ENCODE measurements at places on chromosomes 2 and 18. TPM values are rescaled to one million over a fixed set of nuclear protein-coding genes. Genes with fewer than 3 reads are reported as not detected.

- no peak overlapping the region for H3K27ac ChIP-seq
- no peak for DNase-seq
- H3K4me3 ChIP-seq, result no peak overlapping the region
- H3K4me1 ChIP-seq, result peaks cover 3% of the 10 kb centered on the region
- no peaks in the 10 kb centered on the region for H3K27me3 ChIP-seq
Observed at GRCh38 chr2:98702858-98703620, 27.9 kb downstream of the MGAT4A start.

GRCh38 chr18:40851014-40851429 lies 1104.0 kb upstream of the PIK3C3 start:
- no peaks in the 10 kb centered on the region for H3K4me1 ChIP-seq
- no peaks in the 10 kb centered on the region for H3K36me3 ChIP-seq
- no peak overlapping the region for H3K27ac ChIP-seq
- H3K27me3 ChIP-seq, result no peaks in the 10 kb centered on the region

- no peak overlapping the region for H3K4me3 ChIP-seq
- no peaks in the 10 kb centered on the region for H3K36me3 ChIP-seq
- no peaks in the 10 kb centered on the region for H3K4me1 ChIP-seq
- H3K27me3 ChIP-seq, result no peaks in the 10 kb centered on the region
- DNase-seq, result no peak
Observed at GRCh38 chr18:73711256-73711655, 436.4 kb downstream of the FBXO15 start.

The NPAS2 gene
- 4.1 TPM for total RNA-seq

The ELOA2 gene
- not detected for total RNA-seq

All from ovary (tissue), 10 donors.